ENCODE measurements at places on chromosomes 5 and 9. TPM values are rescaled to one million over a fixed set of nuclear protein-coding genes. Genes with fewer than 3 reads are reported as not detected.

Gene PDCD1LG2
- total RNA-seq, result 16.1 TPM

Gene MYO10
- 155 TPM for total RNA-seq

Gene PFN3
- not detected for total RNA-seq

Gene SLC25A2
- total RNA-seq, result 0.27 TPM

Gene IRGM
- total RNA-seq, result not detected

Gene SLC2A6
- total RNA-seq, result 19.0 TPM

Gene CA9
- 0.14 TPM for total RNA-seq

Gene PCDHGB3
- total RNA-seq, result 2.9 TPM

Gene SLC6A18
- not detected for total RNA-seq

Gene CCL27
- not detected for total RNA-seq

Gene RNF44
- 9.6 TPM for total RNA-seq

Gene C5orf46
- total RNA-seq, result not detected

Gene C9orf153
- total RNA-seq, result 0.27 TPM

Gene OTP
- not detected for total RNA-seq

Gene PCDH12
- 35.1 TPM for total RNA-seq

Gene GDA
- not detected for total RNA-seq

Gene CDH9
- not detected for total RNA-seq

Gene MARVELD2
- total RNA-seq, result 4.9 TPM

Gene ANKRD18B
- total RNA-seq, result 4.7 TPM

Gene CCDC180
- total RNA-seq, result 0.79 TPM

Gene TRIM23
- 14.9 TPM for total RNA-seq

Gene EGR1
- 0.80 TPM for total RNA-seq

Gene DMRT3
- total RNA-seq, result not detected

Gene TMEM252
- not detected for total RNA-seq

Gene GRXCR2
- total RNA-seq, result not detected

Gene BHMT
- total RNA-seq, result not detected

Gene ENC1
- total RNA-seq, result 64.3 TPM
